ENCODE measurements at places on chromosomes 1 and 21.

GRCh38 chr21:42056468-42056867 is 14.6 kb upstream of the UMODL1 start:
- H3K27me3 ChIP-seq: no peaks in the 10 kb centered on the region
- DNase-seq: no peak
- H3K4me3 ChIP-seq: no peak overlapping the region
- H3K36me3 ChIP-seq: no peaks in the 10 kb centered on the region
- no peak overlapping the region for H3K27ac ChIP-seq

GRCh38 chr1:44316231-44316759 is 38.8 kb downstream of the ERI3 start:
- H3K4me1 ChIP-seq: no peaks in the 10 kb centered on the region
- no peak overlapping the region for H3K4me3 ChIP-seq
- no peaks in the 10 kb centered on the region for H3K36me3 ChIP-seq
- H3K27ac ChIP-seq: no peak overlapping the region

GRCh38 chr21:29104239-29104708 is 26.2 kb upstream of the MAP3K7CL start:
- H3K36me3 ChIP-seq: no peaks in the 10 kb centered on the region
- no peak overlapping the region for H3K27ac ChIP-seq
- H3K4me3 ChIP-seq: no peak overlapping the region
- DNase-seq: no peak
- no peaks in the 10 kb centered on the region for H3K27me3 ChIP-seq

DNA sequence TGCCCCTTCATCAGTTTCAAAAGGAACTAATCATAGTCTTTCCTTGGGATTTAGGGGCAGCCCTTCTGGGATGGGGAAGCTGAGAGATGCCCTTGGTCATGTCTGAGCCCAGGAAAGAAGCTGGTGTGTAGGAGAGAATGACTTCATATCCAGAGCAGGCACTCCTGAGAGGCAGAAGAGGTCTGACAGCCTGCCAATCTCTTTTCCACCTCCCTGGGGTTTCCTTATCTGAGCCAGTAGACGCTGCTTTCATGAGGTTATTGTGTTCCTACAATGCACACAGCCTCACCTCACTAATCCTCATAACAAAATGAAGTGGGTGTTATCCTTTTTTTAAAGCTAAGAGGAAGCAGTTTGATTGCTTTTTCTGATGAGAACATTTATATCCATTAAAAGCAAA is 14.1 kb downstream of the ROR1 start:
- no peak overlapping the region for H3K27ac ChIP-seq
- peaks cover 23% of the 10 kb centered on the region for H3K4me1 ChIP-seq
- H3K27me3 ChIP-seq: no peaks in the 10 kb centered on the region
- H3K36me3 ChIP-seq: no peaks in the 10 kb centered on the region

DNA sequence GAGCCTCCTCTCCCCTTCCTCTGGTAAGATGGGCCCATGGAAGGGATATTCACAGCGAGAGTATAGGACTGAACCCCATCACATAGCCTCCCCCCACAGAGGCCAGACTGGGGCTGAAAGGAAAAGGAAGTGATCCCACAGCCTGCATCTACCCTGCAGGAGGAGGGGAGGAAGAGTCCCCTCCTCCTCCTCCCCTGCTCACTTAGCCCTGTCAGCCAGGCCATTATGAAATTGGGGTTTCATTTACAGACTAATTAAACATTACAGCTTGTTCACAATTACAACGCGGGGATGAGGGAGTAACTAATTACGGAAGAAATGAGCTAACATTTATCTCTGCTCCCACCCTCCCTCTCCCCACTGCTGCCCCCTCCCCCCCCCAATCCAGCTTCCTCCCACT is 25.4 kb downstream of the DMAP1 start:
- peaks cover 20% of the 10 kb centered on the region for H3K4me1 ChIP-seq
- no peak overlapping the region for H3K27ac ChIP-seq
- no peak overlapping the region for H3K4me3 ChIP-seq
- no peak for DNase-seq

GRCh38 chr1:165298203-165298820 is 58.2 kb downstream of the LMX1A start:
- no peak overlapping the region for H3K27ac ChIP-seq
- H3K36me3 ChIP-seq: no peaks in the 10 kb centered on the region
- no peak overlapping the region for H3K4me3 ChIP-seq
- no peaks in the 10 kb centered on the region for H3K4me1 ChIP-seq
- H3K27me3 ChIP-seq: no peaks in the 10 kb centered on the region
- no peak for DNase-seq

DNA sequence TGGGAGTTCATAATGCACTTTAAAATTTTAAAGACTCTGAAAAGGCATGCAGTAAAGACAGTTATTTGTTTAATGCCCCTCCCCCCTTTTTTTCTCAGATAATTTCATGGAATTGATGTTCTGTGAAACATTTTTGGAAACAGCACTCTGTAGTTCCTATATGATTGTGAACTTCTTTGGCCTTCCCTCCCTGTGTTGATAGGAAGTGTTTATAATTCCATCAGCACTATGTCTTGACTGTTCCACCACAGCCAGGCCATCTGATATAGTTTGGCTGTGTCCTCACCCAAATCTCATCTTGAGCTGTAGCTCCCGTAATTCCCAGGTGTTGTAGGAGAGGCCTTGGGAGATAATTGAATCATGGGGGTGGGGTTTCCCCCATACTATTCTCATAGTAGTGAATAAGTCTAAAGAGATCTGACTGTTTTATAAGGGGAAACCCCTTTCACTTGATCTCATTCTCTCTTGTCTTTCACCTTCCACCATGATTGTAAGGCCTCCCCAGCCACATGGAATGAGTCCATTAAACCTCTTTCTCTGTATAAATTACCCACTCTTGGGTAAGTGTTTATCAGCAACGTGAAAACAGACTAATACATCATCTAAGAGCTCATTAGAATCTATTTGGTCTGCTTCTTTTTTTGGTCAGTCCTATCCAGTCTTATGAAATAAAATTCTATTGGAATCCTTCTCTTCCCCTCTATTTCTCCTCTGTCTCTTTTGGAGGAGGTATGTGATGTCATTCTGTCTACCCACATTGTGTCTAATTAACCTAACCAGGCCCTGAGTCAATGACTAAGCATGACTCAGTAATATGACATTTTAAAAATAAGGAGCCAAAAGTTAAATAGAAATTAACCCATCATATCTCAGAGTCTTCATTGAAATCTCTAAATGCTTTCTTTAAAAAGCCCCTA is 8.9 kb downstream of the CCDC185 start:
- no peaks in the 10 kb centered on the region for H3K4me1 ChIP-seq
- no peak overlapping the region for H3K4me3 ChIP-seq
- no peaks in the 10 kb centered on the region for H3K36me3 ChIP-seq
- DNase-seq: no peak
- no peak overlapping the region for H3K27ac ChIP-seq

DNA sequence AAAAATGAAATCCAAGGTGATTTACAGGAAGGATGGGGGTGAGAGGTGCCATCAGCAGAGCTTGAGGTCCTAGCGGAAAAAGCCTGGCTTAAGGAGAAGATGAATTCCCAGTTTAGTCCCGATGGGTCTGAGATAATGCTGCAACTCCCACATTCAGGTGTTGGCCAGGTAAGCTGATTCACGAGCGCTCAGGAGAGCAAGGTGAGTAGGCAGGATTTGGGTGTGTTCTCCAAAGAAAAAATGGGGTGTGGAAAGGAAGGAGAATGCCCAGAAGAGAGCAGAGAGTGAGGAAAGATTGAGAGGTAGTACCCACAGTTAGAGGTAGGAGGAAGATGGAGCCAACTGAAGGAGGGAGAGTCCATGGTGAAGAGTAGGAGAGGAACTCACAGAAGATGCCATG is 12.5 kb downstream of the RIMS3 start:
- peaks cover 5% of the 10 kb centered on the region for H3K4me1 ChIP-seq
- no peak overlapping the region for H3K4me3 ChIP-seq
- H3K27me3 ChIP-seq: peaks cover 4% of the 10 kb centered on the region
- H3K27ac ChIP-seq: no peak overlapping the region

DNA sequence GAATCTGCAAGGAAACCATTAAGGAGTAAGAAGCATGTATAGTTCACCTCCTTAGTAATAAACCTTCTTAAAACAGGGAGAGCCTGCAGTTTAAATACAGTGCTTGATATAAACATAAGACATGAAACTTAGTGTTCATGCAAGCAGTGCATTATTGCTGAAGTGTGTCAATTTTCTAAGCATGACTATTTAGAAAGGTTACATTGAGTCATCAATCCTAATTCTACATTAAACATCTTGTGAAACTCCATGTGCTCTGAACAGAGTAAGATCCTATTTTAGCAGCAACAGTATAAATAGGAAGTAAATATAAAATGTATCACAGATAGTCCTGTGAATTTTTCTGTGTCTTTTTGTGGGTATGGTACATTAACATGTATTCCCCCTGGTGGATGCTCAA is 135.5 kb downstream of the ESRRG start:
- no peak for DNase-seq
- H3K4me1 ChIP-seq: no peaks in the 10 kb centered on the region
- no peak overlapping the region for H3K27ac ChIP-seq
- H3K4me3 ChIP-seq: no peak overlapping the region

DNA sequence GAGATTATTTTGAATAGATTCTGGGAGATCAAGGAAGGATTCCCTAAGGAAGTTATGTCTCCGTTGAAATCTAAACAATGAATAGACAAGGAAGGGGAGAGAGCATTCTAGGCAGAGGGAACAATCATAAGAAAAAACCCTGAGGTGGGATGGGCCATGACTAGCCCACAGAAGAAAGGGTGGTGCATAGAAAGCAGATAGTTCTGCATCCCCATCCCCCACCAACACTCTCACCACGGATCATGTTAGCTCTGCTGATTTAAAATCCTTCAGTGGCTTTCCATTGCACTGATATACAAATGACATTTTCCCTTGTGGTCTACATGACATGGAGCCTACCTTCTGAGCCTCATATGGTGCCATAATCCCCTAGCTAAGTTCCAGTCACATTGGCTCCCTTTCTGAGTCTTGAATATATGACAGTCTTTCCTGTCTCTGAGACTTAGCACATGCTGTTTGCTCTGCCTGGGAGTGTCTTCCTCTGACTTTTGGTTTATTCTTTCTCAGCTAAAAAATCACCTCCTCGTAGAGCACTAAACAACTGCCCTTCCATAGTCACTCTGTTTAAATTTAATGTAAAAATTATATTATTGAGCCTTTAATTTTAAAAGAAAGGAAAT is 15.2 kb downstream of the SCMH1 start:
- H3K27me3 ChIP-seq: no peaks in the 10 kb centered on the region
- peaks cover 17% of the 10 kb centered on the region for H3K4me1 ChIP-seq
- no peak overlapping the region for H3K27ac ChIP-seq

GRCh38 chr1:159421821-159422220 is 10.2 kb upstream of the OR10J4 start:
- H3K36me3 ChIP-seq: no peaks in the 10 kb centered on the region
- no peaks in the 10 kb centered on the region for H3K4me1 ChIP-seq
- H3K27ac ChIP-seq: no peak overlapping the region
- no peaks in the 10 kb centered on the region for H3K27me3 ChIP-seq
- DNase-seq: no peak
- H3K4me3 ChIP-seq: no peak overlapping the region

- H3K36me3 ChIP-seq: no peaks in the 10 kb centered on the region
- H3K27ac ChIP-seq: no peak overlapping the region
- H3K27me3 ChIP-seq: no peaks in the 10 kb centered on the region
- DNase-seq: no peak
These were observed 40.3 kb downstream of the GPR88 start for GRCh38 chr1:100578201-100578600.

GRCh38 chr1:156476501-156477298 is 23.9 kb downstream of the MEF2D start:
- H3K4me1 ChIP-seq: peaks cover 84% of the 10 kb centered on the region
- peak; percentile 44 for DNase-seq
- no peak overlapping the region for H3K4me3 ChIP-seq
- H3K27ac ChIP-seq: peak overlapping the region; percentile 55
- no peaks in the 10 kb centered on the region for H3K27me3 ChIP-seq

DNA sequence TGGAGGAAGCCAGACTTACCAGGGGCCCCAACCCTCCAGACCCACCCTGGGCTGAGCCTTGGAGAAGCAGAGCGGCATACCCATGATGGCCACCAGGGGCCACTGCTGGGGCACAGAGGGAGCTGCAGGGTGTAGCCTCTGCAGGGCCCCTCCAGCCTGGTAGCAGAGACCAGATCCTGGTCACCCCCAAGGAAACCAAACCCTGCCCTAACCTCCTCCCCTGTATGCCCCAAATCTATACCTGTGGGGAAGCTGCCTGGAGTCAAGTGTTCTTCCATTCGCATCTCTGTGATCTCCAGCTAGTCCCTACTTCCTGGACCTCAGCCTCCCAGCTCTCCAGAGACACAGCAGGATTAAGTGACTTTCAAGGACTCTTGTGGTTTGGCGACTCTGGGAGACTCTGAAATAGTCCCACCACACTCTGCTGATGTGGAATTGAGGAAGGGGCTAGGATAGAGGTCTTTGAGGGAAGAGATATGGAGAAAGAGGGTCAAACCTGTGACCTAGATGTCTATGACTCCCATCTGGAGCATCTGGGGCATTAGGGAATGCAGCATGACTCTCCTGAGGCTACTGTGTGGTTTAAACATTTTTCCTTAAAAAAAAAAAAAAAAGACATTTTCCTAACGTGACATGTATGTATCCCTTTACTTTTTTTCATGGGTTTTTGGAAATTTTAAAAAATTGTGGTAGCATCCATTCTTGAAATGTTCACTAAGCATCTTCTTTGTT is 119.2 kb upstream of the IPO9 start:
- H3K4me3 ChIP-seq: no peak overlapping the region
- H3K4me1 ChIP-seq: peaks cover 39% of the 10 kb centered on the region
- H3K36me3 ChIP-seq: no peaks in the 10 kb centered on the region
- H3K27ac ChIP-seq: peak overlapping the region; percentile 89

- H3K27me3 ChIP-seq: no peaks in the 10 kb centered on the region
- peak; percentile 59 for DNase-seq
- H3K4me3 ChIP-seq: no peak overlapping the region
These were observed 5.2 kb upstream of the TNNI1 start for GRCh38 chr1:201426479-201427310.

DNA sequence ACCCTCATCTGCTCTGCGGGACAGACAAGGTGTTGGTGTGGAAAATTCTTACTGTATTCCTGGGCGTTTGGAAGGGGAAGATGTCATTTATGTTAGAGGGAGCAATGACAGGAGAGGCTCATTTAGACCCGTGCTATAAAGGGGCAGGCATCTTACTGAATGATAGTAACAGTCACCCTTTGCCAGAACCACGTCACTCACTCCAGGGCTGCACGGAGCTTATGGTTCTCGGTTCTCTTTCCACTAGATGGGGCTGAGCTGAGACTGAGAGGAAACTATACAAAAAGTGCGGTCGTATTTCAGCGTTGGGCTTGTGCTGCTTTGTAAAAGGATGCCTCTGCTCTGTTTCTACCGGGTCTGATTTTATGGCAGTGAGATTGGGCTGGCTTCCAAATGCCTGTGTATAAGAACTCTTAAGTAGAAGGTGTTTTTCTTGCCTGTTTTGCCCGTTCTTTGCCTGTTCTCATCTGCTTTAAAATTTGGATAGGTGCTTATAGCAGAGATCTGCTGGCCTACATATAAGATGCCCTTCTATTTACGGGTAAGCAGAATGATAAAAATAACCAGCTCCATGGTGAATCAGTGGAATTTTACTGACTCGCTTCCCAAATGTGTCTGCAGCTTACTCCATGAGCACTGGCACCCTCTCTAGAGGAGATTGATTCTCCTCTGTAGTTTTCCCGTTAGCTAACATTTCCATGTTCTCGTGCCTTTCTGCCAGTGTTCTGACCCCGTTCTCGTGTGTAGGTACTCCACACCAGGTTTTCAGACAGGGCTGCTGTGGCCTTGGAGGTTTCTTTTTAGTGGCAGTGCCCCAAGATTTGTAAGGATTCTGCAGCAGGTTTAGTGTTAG is 55.9 kb downstream of the MRPS6 start:
- H3K4me3 ChIP-seq: peak overlapping the region; percentile 5
- H3K36me3 ChIP-seq: peaks cover 23% of the 10 kb centered on the region
- DNase-seq: peak; percentile 41
- no peaks in the 10 kb centered on the region for H3K27me3 ChIP-seq
- peak overlapping the region; percentile 77 for H3K27ac ChIP-seq
- peaks cover 68% of the 10 kb centered on the region for H3K4me1 ChIP-seq

Measured in heart right ventricle (tissue), 16 donors.